Right atrium auricular region (tissue), 2 donors: ENCODE measurements at places on chromosomes 1 and 21. TPM values are rescaled to one million over a fixed set of nuclear protein-coding genes. Genes with fewer than 3 reads are reported as not detected.

DNA sequence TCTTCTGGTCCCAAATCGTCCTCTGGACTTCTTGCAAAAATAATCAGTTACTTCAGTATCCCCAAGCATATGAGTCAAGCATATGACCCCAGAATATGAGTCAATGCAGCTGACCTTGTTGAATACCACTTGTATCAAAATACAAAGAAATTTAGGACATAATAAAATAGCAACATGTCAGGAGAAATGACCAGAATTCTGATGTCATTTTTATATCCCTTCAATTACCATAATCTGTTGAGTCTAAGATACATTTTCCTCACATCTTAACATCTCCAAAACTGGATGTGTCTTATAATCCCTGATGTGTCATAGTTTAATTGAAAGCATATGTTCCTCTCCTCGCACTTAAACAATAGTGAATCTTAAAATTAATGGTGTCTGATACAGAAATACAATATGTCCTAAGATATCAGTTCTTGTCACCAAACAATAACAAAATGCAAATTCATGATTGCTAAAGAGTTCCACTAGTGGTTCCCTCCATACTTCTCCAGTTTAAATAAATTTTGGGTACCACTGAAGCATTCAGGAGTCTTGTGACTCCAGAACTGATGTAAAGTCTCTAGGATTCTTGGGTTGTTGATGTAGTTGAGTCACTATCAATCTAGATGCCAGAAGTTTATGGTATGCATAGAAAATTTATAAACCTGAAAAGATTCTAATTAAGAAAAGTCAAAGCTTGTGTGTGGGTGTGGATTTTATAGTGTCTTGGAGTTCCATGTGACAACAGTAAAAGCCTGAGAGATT is 41.8 kb downstream of the KIFAP3 start:
- H3K27ac ChIP-seq, result no peak overlapping the region
- H3K4me3 ChIP-seq, result no peak overlapping the region
- H3K4me1 ChIP-seq, result no peaks in the 10 kb centered on the region
- H3K36me3 ChIP-seq, result peaks cover 24% of the 10 kb centered on the region
- no peaks in the 10 kb centered on the region for H3K27me3 ChIP-seq
- no peak for DNase-seq

Gene SH2D5
- not detected for total RNA-seq

Gene DCST1
- total RNA-seq, result not detected

GRCh38 chr1:227532019-227532619 is 31.2 kb upstream of the ZNF678 start:
- H3K4me1 ChIP-seq, result no peaks in the 10 kb centered on the region
- H3K4me3 ChIP-seq, result no peak overlapping the region
- no peak for DNase-seq
- no peak overlapping the region for H3K27ac ChIP-seq
- no peaks in the 10 kb centered on the region for H3K27me3 ChIP-seq

Gene CRYAA
- not detected for total RNA-seq

DNA sequence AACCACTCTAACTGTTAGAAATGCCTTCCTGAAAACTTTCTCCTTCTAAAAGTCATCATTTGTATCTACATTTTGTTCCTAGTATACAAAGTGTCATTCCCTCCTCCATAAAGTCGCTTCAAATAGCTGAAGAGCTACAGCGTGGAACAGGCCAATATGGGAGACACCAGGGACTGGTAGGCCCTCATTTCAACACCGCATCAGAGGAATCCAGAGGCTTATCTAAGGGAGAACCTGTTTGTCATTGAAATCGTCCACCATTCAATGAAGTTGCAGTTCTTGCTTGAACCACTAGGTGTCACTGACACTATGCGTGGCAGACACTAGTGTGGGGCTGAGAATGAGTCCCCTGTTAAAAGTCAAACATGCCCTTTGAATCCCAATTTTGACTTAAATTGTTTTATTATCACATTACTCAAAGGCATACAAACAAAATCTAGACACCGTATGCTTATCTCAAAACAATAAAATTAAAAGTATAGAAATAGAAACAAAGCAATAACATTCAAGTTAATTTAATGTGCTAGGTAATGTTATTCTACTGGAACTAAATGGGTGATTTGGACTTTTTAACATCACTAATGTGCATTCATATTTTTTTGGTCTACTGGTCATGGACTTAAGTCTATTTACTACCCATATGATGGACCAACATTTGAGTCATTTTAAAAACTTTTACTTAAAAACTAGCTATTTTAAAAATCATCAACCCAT is 182.3 kb downstream of the FCRL5 start:
- H3K4me1 ChIP-seq, result no peaks in the 10 kb centered on the region
- H3K4me3 ChIP-seq, result no peak overlapping the region
- peak; percentile 64 for DNase-seq

Gene LCE2C
- total RNA-seq, result not detected

DNA sequence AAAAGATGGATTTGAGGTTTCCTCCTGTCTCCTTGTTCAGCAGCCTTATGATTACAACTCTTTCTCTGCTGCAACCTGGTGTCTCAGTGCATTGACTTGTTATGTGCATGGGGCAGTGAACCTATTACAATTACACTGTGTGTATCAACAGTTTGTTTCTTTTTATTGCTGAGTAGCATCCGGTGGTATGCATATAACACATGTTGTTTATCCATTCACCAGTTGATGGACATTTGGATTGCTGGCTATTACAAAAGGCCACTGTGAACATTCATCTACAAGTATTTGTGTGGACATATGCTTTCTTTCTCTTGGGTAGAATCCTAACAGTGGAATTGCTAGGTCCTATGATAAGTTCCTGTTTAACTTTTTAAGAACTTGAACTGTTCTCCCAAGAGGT is 65.9 kb downstream of the FMO4 start:
- no peaks in the 10 kb centered on the region for H3K36me3 ChIP-seq
- DNase-seq, result no peak
- no peaks in the 10 kb centered on the region for H3K4me1 ChIP-seq
- H3K27ac ChIP-seq, result no peak overlapping the region

DNA sequence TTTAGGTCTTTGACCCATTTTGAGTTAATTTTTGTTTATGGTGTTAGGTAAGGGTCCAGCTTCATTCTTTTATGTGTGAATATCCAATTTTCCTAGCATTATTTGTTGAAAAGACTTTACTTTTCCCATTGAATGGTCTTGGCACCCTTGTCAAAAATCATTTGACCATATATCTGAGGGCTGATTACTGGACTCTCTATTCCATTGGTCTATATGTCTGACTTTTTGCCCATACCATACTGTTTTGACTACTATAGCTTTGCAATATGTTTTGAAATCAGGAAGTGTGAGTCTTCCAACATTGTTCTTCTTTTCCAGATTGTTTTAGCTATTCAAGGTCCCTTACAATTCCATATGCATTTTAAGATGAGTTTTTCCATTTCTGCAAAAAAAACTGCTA is 11.4 kb upstream of the CCSAP start:
- no peaks in the 10 kb centered on the region for H3K36me3 ChIP-seq
- H3K4me3 ChIP-seq, result no peak overlapping the region
- no peaks in the 10 kb centered on the region for H3K4me1 ChIP-seq
- no peak overlapping the region for H3K27ac ChIP-seq

DNA sequence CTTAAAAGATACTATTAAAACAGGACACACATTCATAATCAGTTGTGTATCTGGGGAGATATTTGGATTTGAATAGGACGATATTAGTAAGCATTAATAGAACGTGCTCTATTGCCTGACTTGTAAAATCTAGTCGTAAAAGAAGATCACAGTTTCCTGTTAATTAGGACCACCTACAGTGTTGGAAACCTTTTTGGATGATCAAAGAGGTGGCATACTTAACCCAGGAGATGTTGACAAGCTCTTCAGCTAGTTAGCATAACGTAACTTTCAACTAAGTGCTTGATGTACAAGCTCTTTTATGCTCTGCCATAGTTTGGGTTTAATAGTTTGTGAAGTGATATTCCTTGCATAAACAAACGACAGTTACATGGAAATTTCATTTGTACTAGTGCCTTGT is 293.3 kb upstream of the NR5A2 start:
- H3K27me3 ChIP-seq, result no peaks in the 10 kb centered on the region
- no peak overlapping the region for H3K4me3 ChIP-seq
- no peaks in the 10 kb centered on the region for H3K4me1 ChIP-seq
- H3K36me3 ChIP-seq, result no peaks in the 10 kb centered on the region
- no peak overlapping the region for H3K27ac ChIP-seq
- DNase-seq, result no peak

Gene AKNAD1
- not detected for total RNA-seq

DNA sequence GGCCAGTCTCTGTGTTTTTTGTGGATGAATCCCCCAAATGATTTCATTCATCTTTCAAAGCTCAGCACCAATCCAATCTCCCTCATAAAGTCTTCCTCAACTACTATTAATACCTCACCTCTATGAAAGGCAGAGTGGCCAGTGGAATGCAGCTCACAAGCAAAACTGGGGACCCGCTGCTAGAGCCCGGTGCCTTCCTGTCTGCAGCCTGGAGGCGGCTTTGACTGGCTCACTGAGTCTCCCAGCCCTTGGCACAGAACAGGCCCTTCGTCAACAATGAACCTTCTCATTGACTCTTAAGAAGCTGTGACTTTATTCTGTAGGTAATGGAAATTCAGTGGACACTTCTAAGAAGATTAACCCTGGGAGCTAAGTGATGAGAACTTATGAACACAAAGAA is 86.8 kb upstream of the RAB4A start:
- H3K4me3 ChIP-seq, result no peak overlapping the region
- H3K4me1 ChIP-seq, result no peaks in the 10 kb centered on the region
- DNase-seq, result no peak
- H3K27me3 ChIP-seq, result no peaks in the 10 kb centered on the region
- H3K36me3 ChIP-seq, result no peaks in the 10 kb centered on the region
